ENCODE measurements at places on chromosomes 11 and 22.

DNA sequence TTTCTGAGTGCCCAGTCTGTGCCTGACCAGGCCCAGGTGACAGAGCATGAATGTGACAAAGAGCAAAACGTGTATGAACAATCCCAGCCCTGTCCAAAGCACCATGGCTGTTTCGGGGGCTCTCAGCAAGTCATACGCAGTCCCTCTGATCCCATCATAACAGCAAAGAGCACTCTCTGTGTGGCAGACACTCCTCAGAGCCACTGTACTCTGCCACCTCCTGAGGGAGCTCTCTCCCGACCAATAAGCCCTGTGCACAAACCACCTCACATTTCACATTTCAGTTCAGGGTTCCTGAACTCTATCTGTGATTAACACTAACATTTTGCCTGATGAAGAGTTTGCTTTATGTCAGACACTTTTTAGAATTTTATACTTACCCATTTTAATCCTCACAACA is 6.6 kb downstream of the DGCR2 start:
- no peak for DNase-seq

DNA sequence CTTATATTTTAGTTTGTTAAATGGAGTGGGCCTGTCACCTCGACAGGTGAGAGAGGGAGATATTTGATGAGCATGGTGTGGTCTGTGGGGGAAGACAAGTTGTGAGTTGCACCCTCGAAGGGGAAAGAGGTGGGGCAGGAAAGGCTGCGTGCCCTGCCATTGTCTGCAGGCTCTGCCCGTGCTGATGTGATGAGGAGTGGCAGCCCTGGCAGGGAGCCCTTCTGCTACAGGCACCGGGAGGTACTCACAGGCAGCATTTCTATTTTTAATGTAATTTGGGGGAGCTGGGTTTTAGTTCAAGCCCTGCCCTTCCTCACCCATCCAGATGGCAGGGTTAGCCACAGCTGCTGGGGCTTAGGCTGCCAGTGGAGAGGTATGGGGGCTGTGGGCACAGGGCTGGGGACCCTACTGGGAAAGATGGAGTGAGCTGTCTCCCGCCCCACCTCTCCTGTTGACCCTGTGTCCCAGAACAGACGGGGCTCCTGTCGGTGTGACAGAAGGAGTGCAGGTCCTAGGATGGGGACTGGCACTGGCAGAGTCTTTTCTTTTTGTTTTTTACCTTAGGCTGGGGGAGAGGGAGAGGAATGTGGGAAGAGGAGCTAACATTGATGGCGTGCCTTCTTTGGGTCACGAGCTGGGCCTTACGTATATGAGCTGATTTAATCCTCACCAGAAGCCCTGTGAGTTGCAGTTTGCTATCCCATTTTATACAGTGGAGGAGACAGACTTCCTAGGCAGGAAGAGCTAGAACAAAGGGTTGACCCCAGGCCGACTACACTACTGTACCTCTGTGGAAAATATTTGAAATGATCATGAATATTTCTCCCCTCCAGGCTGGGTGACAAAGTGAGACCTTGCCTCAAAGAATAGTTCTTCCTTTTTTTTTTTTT is 51.6 kb downstream of the CEP164 start:
- no peak for DNase-seq

DNA sequence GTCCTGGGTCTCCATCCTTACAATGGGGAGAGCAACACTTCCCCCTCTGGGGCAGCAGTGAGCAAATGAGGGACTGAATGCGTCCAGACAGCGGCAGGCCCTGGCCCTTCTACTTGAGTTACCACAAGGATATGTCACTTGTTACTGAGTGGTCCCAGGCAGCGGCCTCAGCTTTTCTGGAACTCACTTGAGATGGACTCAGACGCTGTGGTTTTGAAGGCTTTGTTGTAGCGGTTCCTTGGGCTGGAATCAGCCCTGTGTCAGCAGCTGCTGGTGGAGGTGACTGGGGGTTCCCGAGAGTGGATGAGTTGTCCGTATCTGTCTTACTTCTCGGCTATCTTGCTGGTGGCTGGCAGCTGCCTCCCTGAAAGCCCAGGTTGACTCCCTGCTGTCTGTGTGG is 77.0 kb downstream of the MICAL2 start:
- no peak for DNase-seq

- no peak for DNase-seq
These were observed 31.6 kb downstream of the SLC36A4 start for GRCh38 chr11:93166194-93166593.

DNA sequence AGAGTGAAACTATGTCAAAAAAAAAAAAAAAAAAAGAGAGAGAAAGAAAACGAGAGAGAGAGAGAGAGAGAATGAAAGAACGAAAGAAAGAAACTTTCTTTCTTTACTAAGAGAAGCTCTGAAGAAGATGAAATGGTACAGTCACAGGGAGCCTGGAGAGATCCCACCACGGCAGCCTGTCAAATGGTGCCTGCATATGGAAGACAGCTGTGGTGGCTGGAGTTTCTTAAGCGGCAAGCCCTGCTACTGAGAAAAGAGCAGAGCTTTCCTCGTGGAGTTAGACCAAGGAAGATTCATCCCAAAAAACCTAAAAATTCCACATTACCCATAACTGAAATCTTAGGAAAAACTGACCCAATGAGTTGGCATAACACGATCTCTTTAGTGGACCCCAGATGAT is 66.7 kb downstream of the MICAL3 start:
- DNase-seq, result no peak

DNA sequence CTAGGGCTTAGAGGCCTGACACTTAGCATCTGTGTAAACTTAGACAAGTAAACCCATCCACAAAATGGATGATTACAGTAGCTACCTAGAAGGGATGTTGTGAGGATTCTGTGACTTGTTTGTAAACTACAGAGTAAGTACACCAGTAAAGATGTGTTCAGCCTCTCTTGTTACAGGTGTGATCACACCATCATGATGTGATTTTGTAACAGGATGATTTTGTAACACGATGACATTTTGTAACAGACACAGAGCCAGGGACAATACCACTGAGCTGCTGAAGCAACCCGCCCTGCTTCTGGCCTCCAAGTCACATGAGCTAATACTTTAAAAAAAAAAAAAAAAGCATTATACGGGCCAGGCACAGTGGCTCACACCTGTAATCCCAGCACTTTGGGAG is 17.0 kb downstream of the FADD start:
- DNase-seq, result no peak

- no peak for DNase-seq
These were observed 366.2 kb upstream of the CCDC179 start for GRCh38 chr11:23226331-23227077.

GRCh38 chr11:1120532-1121330 is 37.0 kb upstream of the MUC5AC start:
- no peak for DNase-seq

- DNase-seq, result no peak
These were observed 626.4 kb downstream of the BRD1 start for GRCh38 chr22:49201046-49201970.

- DNase-seq, result no peak
These were observed 527 bp upstream of the MRPL48 start for GRCh38 chr11:73787051-73787642.

- no peak for DNase-seq
These were observed 18.1 kb downstream of the TRMU start for GRCh38 chr22:46353483-46354105.

DNA sequence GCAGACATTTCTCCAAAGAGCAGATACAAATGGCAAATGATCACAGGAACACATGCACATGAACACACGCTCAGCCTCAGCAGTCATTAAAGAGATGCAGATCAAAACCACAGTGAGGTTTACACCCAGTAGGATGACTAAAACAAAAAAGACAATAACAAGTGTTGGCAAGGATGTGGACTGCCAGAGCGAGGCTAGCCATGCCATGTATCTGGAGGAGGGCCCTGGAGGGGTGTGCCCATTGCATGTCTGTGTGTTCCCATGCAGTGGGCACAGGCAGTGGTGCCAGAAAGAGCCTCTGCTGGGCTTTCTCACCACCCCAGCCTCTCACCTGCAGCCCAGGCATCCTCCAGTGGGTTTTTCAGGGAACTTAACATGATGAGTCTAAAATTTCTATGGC is 54.2 kb upstream of the KCNQ1OT1 start:
- no peak for DNase-seq

- peak; percentile 91 for DNase-seq
These were observed 48.4 kb downstream of the GRAMD1B start for GRCh38 chr11:123478352-123478987.

GRCh38 chr11:44338698-44339529 is 29.0 kb upstream of the ALX4 start:
- no peak for DNase-seq

- no peak for DNase-seq
These were observed 165.1 kb upstream of the NCAM1 start for GRCh38 chr11:112795911-112796649.

DNA sequence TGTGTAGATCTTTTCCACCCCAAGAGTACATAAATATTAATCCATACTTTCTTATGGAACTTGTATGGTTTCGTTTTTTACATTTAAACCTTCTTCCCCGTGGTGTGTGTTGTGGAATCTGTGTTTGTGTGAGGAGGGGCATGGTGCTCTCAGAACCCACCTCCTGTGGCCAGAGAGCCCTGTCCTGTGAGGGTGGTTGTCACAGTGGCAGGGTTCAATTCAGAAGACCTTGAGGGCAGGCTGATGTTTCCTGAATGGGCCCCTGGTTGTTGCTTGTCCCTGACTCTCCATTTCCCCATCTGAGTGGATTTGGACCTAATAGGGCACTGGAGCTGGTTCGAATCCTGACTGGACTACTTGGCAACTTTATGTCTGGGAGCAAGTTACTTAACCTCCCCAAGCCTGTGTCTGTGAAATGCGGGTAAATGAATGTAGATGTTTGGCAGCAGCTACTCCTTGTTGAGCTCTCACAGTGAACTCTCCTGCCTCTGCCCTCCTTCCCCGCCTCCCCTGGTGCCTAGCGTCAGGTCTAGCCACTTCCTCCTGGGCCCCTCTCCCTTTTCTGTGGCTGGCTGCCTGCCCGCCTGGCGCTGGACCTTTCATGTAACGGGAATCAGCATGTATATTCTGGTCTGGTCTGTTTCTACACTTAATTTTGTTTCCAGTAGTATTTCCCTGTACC is 7.3 kb downstream of the NEAT1 start:
- DNase-seq, result no peak

GRCh38 chr11:13010749-13011465 is 1.8 kb downstream of the RASSF10 start:
- no peak for DNase-seq

Measured in T47D (cell line).